ENCODE measurements at places on chromosomes 12 and 14.

DNA sequence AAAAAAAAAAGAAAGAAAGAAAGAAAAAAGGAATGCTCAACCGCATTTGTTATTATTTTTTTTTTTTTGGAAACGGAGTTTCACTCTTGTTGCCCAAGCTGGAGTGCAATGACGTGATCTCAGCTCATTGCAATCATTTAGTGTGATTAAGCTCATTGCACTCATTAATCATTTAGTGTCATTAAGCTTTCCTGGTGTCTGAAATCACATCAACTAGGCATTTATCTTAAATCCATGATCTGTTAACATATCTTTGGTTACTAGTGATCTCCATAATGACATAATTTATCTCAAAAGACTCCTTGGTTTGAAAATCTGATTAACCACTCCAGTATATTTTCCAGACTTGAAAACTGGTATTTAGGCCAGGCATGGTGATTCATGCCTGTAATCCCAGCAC, 26.3 kb downstream of the ETFBKMT start:
- DNase-seq, result no peak

DNA sequence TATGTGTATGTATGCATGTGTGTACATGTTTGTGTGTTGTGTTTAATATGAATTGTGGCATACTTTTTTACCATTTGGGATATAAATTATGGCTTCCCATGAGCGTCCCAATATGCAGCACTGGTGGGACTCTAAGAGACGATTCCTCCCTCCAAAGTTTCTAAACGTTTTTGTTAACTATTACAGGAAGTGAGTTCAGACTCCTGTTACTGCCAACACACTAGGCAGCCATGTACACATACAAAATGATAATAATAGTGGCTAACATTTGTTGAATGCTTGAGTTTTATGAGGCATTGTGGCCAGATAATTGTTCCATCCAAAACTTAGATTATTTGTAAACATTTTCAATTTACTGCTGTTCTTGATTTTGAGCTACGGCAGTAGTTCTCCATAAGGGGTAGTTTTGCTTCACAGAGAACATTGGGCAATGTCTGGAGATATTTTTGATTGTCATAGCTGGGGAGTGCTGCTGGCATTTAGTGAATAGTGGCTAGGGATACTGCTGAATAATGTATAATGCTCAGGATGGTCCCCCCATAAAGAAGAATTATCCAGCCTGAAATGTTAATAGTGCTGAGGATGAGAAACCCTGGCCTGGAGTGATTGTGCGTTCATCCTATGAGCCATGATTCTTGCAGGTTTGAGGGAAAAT, 45.1 kb downstream of the ARID2 start:
- no peak for DNase-seq

DNA sequence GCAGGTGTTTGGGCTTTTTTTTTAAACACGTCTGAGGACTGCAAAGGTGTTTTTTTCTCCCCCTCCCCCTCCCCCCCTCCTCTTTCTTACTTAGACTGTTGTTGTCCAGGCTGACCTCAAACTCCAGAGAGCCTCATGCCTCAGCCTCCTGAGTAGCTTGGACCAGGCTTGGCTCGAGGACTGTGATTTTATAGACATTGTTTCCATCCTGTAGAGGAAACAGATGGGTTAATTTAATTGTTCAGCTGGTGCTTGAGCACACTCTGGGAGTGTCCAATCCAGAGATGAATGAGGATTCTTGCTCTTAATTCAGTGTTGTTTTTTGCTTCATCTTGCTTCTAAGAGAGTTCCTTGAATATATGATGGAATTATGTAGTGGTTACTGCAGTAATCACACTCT, 42.1 kb downstream of the RASSF3 start:
- no peak for DNase-seq

DNA sequence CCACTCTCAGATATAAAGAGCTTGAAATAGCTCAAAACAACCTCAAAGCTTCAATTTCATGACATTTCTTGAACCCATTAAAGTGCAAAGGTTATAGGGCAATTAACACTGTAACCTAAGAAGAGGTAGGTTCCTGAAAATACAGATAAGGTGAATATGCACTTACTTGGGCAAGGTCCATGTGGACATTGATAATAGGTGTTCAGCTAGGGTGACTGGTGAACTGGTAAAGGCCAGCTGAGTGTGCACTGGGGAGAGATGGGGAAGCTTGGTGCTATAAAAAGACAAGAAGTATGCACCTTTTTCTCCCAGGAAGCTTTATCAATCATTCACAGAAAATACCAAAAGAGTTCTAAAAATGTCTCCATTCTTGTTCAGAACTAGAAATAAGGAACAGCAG, 418.6 kb downstream of the SLC16A7 start:
- no peak for DNase-seq

GRCh38 chr12:632102-632696, 31.0 kb downstream of the NINJ2 start:
- peak; percentile 60 for DNase-seq

DNA sequence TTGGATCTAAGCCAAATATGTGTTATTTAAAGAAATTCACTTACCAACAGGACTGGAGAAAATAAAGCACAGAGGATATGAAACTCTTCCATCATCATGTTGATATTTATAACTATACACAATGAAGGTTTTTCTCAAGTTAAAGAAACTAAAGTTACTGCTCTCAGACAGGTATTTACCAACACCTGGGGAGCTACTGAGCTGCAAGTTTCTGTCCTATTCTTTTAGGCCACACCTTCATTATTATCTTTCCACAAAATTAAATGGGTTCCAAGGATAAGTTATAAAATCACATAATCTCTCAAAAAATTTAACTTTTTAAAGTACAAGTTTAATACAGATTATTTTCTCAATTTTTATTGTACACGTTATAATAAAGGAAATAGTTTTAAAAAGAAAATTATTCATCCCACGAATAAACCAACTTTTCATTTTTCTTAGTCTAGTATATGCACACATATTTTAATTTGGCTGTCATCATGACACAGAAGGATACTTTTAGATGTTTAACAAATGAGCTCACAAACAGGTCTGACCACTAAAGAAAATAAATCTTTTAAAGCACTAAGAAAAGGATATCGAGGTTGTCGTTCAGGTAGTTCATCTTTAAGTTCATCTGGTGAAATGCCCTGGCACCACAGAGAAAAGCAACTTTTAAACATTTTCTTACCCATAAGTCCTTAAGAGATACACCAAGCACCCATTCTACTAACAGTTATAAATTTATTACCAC, 7.8 kb downstream of the GMFB start:
- DNase-seq, result no peak

DNA sequence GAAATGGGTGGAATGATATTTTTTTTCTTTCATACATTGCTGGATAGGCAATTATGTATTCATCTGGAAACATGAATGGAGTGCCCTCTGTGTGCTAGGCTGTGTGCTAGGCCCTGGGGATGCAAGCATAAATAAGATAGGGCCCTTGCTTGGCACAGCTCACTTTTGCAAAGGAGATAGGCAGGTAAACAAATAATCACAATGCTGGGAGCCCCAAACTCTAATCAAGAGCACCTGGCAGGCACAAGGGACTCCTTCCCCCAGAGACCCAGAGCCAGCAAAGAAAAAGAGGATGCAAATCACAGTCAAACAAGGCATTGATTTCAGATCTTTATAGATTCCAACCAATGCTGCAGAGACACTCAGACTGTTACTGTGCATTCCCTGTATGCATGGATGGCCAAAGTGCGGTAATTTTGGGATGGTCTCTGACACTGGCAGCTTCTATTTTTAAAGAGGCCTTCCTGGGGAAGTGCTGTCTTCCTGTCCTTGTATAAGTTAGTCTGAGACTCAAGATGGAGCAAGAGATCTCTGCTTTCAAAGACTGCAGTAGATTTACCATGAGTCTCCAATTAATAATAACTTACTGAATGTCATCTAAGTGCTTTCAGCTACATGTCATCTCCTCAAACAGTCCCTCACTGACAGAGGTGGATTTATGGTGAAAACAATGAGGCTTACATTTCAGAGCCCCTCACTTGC, 45.1 kb upstream of the CPM start:
- no peak for DNase-seq

GRCh38 chr12:106918746-106919145, 37.0 kb upstream of the TMEM263 start:
- no peak for DNase-seq

DNA sequence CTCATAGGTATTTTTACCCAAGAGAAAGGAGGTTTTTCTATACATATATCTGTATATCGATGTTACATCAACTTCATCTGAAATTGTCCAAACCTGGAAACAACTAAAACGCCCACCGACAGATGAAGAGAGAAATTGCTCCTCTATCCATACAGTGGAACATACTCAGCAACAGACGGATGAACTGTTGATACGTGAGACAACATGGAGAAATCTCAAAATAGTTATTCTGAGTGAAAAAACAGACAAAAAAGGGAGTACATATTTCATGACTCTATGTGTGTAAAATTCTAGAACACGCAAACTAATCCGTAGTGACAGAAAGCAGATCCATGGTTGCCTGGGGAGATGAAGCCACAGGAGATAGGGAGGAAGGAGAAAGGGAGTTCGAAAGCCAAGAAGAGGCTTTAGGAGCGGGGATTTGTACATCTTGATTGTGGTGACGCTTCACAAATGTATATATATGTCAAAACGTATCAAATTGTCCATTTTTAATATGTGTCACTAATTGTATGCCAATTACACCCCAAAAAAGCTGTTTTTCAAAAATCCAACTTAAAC, 37.6 kb upstream of the C14orf180 start:
- no peak for DNase-seq

DNA sequence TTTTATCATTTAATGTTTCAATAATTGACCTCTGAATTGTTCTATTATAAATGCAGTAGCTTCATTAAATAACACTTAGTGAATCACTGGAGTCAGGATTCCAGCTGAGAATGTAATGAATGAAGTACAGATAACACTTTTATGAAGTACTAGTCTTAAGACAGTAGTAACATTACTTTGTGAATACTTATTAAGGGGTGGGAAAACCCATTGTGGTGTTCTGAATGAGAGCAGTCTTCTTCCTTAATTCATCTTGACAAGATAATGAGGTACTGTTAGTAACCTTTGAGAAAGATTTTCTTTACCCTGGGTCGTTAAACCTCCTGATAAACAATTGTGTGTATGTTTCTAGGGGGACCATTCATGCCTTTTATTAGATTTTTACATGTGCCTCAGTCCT, 12.7 kb downstream of the NUP107 start:
- DNase-seq, result no peak

DNA sequence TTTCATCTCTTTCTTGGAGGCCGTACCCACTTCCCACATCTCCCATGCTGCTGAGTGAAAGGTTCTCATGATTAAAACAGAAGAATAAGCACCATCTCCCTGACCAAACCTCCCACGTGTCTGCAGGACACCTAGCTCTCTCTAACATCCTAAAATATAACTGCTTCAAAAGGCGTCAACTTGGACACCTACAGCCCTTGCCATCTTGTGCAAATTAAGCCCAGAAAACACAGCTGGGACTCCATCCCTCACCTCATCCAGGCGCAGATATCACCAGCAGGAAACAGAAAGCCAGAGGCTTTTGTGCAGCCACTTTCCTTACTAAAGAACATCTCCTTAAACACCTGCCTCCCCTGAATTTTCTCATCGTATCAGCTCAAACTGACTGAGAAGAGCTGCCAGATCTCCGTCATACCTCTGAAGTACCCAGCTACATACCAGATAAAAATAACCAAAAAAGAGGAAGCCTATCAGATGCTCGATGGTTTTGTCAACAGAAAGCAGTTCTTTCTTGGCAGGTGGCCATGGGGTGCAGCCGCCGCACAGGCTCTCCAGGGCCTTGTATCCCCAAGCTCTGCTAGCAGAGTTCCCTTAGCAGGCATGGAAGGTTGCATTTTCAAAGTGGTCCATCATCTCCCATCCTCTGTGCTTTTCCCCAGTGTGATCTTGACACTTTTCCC, 28.8 kb downstream of the MAP3K9 start:
- DNase-seq, result no peak

GRCh38 chr14:98177551-98177950, 1094.4 kb downstream of the BCL11B start:
- no peak for DNase-seq

DNA sequence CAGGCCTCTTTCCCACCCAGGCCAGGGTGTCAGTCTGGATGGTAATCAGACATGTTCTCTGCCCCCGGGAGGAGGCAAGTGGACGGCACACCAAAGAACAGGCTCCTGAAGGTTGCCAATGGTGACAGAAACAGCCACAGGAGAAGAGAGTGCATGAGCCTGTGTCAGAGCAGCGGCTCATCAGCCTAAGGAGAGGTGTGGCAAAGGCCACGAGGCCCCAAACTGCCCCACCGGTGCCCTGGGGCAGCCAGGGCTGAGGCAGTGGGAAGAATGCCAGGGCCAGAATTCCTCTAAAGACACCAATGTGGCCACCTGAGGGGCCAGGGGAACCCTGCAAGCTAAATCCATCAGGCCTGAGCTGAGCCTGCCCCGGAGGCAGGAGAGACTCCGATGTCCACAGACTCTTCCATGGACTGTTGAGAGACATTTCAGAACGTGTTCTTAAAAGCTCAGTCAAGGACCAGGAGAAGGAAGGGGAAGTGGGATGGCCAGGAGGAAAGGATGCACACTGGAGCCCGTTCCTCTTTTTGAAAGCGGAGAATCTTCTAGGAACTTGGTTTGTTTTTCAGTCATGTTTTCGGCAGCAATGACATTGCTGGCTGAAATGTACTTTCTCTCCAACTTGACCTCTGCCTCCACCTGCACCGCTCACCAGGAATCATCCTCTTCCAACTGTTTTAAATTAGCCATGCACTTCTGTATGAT, 176.3 kb upstream of the FKBP4 start:
- DNase-seq, result no peak

DNA sequence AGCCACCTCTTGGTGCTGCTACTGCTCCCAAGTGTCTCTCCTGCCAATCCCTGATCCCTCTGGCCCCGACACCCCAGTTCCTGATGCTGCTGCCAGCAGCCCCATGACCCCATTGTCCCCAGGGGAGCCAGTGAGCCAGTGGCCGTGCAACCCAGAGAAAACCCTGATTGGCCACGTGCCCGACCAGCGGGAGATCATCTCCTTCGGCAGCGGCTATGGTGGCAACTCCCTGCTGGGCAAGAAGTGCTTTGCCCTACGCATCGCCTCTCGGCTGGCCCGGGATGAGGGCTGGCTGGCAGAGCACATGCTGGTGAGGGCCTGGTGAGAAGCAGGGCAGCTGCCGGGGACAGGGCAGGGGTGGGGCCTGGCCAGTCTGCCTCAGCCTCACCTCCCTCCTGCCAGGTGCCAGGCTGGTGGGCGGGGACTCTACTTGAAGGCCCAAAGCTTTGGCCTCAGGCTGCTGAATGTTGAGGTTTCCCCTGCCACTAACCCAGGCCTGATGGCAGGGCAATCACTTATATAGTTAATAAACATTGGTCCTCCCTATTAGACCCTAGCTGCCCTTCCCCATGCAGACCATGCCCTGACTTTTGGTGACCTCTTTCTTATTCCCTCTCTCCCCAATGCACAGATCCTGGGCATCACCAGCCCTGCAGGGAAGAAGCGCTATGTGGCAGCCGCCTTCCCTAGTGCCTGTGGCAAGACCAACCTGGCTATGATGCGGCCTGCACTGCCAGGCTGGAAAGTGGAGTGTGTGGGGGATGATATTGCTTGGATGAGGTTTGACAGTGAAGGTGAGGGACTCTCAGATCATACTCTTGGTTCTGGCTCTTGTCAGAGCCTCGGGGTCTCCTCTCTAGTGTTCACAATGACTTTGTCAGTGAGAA, 5.1 kb downstream of the PCK2 start:
- no peak for DNase-seq
